ENCODE measurements at places on chromosomes 3 and 15.
A peak's percentile ranks its signal among the peaks of the same experiment; 100 is the strongest.

GRCh38 chr3:133845127-133845526, 39.5 kb downstream of the SRPRB start:
- no peak for DNase-seq

GRCh38 chr15:94125156-94125555, 106.2 kb upstream of the MCTP2 start:
- no peak for DNase-seq

- no peak for DNase-seq
Observed at GRCh38 chr3:125478326-125478725, 41.7 kb downstream of the SNX4 start.

- DNase-seq: no peak
Observed at GRCh38 chr3:49712166-49712565, 7.3 kb downstream of the AMIGO3 start.

- DNase-seq: no peak
Observed at GRCh38 chr15:70912187-70912586, 19.6 kb downstream of the LRRC49 start.

DNA sequence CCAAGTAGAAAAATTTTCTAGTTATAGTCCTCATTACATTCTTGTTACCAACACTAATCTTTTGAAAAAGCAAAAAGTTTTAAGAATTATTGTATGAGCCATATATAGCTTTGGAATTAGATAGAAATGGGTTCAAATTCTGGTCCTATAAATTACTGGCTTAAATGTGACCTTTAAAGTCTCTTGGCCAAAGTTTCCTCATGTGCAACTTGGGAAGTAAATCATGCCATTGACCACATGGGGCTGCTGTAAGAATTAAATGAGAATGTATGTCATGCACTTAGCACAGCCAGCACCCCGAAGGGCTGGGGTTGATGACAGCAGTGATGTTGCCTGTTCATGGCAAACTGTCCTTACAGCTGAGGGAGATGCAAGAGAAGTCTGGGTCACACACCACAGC, 108.3 kb downstream of the TOP2B start:
- DNase-seq: no peak

GRCh38 chr3:100030914-100031425, 83.3 kb downstream of the FILIP1L start:
- DNase-seq: no peak

GRCh38 chr3:25781758-25782594, 1.3 kb downstream of the NGLY1 start:
- no peak for DNase-seq

DNA sequence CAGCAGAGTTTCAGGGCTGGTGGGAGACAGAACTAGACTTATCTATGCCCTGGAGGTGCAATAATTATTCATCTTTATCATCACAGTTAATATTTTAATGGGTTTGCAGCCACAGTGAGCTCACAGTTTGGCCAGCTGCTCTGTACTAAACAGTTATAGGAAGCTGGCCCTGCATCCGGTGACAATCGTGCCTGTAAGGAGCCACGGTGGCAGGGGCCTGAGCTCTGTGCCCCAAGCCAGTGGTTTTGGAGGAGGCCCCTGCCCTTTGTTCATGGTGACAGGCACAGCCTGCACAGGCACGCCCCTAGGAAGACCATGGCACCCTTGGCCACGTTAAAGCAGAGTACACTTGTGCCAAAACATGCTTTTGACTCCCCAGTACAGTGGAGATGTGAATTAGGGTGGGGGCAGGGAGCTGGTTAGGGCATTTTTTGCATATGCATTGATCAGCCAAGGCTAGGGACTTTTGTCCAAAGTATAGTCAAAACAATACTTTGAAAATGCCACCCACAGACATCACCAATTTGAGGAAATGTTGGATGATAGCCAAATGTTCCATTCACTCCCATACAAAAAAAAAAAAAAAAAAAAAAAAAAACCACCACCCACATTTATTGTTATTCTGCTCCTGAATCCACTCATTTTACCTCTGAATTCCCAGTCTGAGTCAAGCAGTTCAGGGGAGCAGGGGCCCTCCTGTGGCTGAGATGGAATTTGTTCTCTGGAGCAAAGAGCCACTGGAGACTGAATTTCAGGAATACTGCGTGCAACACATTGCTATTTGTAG, 3.4 kb upstream of the RFTN1 start:
- DNase-seq: no peak

- peak; percentile 42 for DNase-seq
Observed at GRCh38 chr15:62254137-62254934, 89.3 kb upstream of the C2CD4B start.

GRCh38 chr3:126034481-126035361, 49.2 kb downstream of the SLC41A3 start:
- no peak for DNase-seq

GRCh38 chr15:76730262-76730661, 174.9 kb downstream of the SCAPER start:
- no peak for DNase-seq
